Germinal center (tissue), 1 donor: ENCODE measurements at places on chromosomes 7 and 10.
A peak's percentile ranks its signal among the peaks of the same experiment; 100 is the strongest.

DNA sequence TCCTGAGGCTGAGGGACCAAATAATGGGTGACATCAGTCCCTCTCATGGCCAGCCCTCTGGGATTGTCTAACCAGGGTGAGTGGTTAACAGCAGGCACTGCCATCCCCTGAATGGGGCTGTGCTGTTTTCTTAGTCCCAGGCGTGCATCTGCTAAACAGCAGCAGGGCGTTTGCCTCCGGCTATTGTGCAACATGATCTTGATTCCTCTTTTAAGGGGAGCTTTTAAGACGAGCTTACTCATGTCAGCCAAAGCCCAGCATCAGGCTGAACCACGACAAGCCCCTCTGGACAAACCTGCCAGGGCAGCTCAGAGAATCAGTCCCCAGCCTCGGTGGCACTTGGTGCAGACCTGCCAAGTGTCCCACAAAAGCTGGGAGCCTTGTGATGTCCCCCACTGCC, 16.2 kb upstream of the IGFBP3 start:
- DNase-seq: no peak

- DNase-seq: no peak
Observed at GRCh38 chr10:106592396-106592795, 572.1 kb downstream of the SORCS1 start.

- DNase-seq: no peak
Observed at GRCh38 chr10:86438091-86438749, 71.6 kb upstream of the GRID1 start.

DNA sequence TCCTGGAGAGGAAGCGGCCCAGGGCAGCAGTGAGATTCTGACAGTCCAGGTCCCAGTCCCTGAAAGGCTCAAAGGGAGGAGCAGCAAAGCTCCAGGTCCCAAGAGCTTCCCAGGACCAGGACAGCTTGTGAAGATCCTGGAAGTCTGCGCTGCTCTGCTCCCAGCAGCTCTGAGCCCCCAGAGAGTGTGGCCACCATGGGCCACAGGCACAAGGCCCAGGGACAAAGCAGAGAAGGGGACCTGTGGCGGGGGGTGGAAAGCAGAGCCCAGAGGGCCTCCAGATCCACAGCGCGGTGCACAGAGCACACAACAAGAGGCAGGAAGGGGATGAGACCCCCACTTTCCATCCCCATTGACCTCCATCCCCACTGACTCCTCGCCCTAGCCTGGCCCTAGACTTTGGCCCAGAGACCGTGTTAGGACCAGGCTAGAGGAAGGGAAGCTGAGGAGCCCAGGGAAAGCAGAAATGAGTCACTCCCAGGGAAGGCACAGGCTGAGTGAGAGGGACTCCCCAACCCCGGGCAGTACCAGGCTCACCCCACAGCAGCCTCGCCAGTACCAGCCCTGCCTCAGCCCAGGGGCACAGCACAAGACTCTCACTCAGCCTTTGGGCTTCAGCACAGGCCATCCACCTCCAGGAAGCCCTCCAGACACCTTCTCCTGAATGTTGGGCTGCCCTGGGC, 75.5 kb downstream of the GRID1 start:
- DNase-seq: no peak

- no peak for DNase-seq
Observed at GRCh38 chr10:124709861-124710260, 34.3 kb downstream of the FAM53B start.

GRCh38 chr10:113666682-113667252, 2.9 kb upstream of the NRAP start:
- no peak for DNase-seq

DNA sequence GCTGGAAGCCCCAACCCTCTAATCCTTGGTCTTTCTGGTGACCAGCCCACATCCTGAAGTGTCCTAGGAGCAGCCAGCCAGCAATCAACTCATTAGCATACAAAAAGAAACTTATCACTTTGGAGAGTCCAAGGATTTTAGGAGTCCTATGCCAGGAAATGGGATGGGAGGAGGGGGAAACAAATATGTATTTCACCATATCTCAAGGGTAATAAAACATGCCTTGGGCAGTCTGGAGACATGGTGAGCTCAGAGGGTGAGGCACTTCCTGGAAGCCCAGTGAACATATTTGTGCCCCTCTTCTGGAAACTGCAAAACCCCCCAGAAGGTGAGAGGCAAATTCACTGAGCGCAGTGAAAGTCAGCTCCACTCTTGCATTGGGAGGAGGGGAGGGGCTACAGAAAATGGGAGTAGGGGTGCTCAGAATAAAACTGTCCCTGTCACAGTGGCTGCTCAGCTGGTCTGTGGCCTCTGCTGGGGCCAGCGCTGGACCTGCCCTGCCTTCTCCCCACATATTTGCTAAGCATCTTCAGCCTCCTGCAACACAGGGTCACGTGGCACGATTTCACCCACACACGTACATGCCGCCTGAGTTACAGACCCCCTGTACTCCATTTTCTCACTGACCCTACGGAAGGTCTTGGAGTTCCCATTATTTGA, 17.7 kb upstream of the ZMIZ1 start:
- no peak for DNase-seq

DNA sequence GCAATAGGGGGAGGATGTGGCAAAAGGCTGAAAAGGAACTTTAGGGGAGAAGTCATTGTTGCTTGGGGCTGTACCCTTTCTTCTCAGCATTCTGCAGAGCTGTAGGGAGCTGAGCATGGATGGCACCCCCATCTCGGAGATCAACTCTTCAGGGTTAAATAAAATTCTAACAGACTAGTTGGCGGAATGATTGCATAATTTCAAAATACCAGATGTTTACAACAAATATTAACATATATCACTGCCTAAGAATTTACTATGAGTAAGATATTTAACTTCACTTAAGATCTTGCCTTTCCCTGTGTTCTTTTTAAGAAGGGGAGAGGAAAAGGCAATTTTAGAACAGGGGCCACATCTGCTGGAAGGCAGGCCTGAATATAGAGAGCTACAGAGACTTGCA, 509 bp upstream of the OR2F1 start:
- DNase-seq: no peak

DNA sequence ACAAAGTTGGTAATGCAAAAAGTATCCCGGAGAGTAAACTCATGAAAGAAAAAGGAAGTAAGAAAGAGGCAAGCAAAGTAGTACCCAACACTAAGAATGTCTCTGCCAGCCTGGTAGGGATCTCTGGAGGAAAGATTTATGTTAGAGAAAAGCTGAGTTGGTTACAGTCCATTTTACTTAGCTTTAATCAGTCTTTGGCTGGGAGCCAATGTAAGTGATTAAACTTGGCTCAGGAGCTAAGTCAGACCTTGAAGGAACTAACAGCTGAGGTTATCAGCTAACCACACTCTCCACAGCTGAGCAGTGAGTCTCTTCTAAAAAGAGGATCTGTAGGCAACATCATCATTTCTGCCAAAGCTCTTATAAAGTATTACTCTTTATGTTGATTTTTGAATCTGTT, 148.0 kb downstream of the ANKRD7 start:
- no peak for DNase-seq

GRCh38 chr7:2959103-2959680, 84.5 kb downstream of the CARD11 start:
- no peak for DNase-seq

GRCh38 chr10:88975377-88975720, 15.2 kb upstream of the FAS start:
- no peak for DNase-seq

GRCh38 chr10:76068856-76069255, 637.4 kb downstream of the LRMDA start:
- no peak for DNase-seq

GRCh38 chr10:3542185-3542611, 242.8 kb downstream of the KLF6 start:
- no peak for DNase-seq

- no peak for DNase-seq
Observed at GRCh38 chr7:138407792-138408191, 52.3 kb upstream of the TRIM24 start.

DNA sequence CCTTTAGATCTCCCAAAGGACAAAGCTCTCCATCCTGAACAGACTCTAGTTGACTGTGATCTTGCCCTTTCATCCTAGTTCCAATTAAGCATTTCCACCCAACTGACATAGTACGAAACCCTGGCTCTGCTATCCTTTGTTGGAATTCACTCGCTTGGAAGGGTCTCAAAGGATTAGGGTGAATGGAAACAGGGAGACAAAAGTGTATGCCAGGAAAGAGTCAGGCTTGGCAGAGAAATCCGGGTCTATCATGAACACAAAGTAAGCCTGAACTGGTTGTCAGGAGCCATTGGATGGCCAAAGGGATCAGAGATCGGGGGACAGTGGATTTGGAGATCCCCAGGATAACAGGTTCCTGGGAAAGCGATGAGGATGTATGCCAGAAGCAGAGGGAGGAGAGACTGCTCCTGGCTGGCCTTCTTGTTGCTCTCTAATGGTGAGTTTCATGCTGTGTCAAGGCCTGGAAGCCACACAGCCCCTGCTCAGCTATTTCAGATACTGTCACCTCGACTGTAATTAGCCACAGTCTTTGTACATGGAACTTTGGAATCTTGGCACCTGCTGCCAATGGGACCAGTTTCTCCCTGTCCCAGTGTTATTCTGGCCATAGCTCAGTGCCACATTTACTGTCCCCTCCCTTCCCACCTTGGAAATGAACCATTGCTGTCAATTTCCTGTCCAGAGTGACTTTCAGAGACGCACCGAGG, 1168.7 kb upstream of the AUTS2 start:
- DNase-seq: no peak

- no peak for DNase-seq
Observed at GRCh38 chr7:6460303-6460702, 12.5 kb upstream of the DAGLB start.

DNA sequence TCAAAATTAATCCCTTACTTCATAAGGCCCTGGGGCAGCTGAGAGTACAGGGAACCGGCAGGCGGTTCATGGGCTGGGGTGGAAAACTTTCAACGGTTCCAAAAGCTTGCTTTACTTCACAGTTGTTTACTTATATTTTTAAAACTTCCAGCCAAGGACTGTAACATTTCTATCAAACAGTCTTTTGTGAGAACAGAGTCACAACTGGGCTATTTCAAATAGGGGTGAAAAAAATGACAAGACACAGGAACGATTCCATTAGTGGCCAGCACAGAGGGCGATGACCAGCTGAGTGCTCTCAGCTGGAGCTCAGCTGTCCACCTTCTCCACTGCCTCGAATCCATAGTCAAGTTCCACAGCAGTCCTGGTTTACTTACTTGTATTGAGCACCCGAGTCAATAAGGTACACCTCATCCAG, 48.2 kb downstream of the XPNPEP1 start:
- DNase-seq: no peak

DNA sequence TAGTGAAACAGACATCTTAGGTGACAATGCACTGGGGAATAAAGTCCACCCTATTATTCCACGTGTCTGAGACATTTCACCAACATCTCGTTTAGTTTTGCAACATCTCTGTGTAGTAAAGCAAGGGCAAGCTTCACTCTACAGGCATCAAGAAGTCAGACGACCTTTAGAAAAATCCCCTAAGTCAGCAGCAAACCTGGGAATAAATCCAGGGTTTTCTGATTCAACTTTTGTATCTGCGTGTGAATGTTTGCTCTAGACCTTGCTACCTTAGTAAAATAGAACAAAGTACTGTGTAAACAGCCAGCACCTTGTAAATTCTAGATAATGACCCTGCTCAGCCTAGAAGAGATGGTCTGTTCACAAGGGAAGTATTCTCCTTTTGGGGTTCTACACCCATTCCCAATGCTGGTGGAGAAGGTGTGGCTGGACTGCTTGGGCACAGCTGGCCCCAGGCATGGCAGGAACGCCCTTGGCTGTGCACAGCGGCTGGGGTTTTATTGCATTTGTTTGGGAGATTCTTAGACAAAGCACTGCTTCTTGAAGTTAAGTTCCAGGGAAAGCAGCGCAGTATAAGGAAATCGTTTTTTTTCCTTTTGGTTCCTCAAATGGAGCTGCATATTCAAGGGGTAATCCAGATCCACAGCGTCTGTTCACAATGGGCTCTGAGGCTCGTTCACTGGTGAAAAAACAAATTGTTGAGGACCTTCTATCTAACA, 38.3 kb upstream of the GALNTL5 start:
- no peak for DNase-seq

- no peak for DNase-seq
Observed at GRCh38 chr10:88332503-88333247, 250.4 kb downstream of the RNLS start.

GRCh38 chr7:107051376-107051775, 6.9 kb downstream of the PRKAR2B start:
- DNase-seq: no peak

DNA sequence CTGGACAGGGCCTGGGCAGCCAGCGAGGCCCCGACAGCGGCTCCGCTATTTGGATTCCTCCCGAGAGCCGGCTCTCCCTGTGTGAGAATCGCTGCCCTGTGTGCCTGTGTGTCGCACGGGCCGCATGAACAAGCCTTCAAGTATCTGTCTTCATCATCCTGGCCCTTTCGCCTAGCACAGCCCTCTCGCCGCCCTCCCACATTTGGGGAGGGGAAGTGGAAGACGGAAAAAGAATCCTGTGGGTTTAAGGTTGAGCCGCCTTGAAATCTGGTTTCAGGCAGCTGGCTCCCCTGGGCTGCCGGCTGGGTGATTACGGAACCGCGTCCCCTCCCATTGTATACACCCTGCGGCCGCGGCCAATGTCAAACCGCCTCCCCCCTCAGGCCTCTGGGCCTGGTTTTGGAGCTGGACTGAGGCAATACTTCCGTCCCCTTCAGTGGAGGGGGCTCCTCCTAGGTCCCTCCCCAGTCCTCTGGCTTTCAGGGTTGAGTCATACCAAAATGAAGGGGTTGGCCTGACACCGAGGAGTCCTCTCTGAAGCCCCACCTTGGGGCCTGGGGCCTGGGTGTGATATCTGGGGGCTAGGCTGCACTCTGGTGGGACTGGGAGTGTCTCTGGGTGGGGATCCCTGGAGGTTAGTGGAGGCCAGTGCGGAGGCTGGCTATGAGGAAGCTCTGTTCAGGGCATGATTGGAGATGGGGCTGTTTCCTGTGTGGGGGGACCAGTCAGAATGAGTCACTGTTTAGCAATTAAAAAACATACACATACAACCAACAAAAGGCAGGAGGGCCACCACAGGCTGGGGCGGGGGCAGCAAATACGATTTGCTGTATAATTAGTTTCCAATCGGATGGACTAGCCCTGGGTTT, 1.7 kb downstream of the TRIM8 start:
- DNase-seq: peak; percentile 63

DNA sequence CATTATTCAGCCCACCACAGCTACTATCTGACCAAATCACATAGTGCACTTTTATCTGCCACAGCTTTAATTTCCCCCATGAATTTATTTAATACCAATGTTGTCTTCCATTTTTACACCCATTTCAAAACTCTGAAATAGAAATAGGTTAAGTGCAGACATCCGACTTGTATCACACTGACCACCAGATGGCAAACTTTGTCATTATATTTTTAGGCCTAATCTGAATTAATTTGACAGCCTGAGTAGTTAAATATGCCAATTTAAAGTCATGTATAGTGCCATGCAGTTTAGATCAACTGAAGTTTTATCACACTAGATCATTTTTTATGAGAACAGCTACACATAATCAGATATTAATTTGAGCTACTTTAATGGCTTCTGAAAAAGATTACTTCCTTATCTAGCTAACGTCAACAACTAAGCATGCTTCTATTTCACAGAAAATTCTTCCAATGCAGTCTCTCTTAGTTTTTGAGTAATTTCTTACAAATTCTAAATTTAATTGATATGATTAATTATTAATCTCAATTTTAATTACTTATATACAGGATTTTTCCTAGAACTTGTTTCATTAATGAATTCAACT, 566.4 kb downstream of the GFRA1 start:
- no peak for DNase-seq

- DNase-seq: no peak
Observed at GRCh38 chr7:156380261-156380660, 260.3 kb upstream of the RNF32 start.
